ENCODE measurements at places on chromosomes 2 and 18.

- DNase-seq: no peak
These were observed 236.4 kb downstream of the MBD5 start for GRCh38 chr2:148257276-148257675.

- DNase-seq: no peak
These were observed 18.0 kb downstream of the RMC1 start for GRCh38 chr18:23521271-23521670.

DNA sequence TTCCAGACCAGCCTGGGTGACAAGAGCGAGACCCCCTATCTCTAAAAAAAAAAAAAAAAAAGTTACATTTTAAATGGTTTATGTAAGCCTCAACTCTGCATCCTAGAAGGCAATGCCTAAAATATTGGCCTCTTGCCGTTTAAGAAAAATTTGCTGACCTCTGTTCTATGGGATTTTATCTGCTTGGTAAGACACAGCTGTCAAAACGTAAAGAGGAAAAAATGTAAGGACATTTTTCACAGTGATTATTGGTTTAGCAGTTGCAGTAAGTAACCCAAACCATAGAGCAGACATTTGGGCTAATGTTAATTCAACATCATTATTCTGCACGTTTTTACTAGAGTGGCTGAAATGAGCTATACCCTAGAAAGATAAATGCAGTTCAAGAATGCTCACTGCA, 14.4 kb upstream of the E2F6 start:
- DNase-seq: no peak

- DNase-seq: no peak
These were observed 1.6 kb downstream of the TNP1 start for GRCh38 chr2:216858312-216858711.

DNA sequence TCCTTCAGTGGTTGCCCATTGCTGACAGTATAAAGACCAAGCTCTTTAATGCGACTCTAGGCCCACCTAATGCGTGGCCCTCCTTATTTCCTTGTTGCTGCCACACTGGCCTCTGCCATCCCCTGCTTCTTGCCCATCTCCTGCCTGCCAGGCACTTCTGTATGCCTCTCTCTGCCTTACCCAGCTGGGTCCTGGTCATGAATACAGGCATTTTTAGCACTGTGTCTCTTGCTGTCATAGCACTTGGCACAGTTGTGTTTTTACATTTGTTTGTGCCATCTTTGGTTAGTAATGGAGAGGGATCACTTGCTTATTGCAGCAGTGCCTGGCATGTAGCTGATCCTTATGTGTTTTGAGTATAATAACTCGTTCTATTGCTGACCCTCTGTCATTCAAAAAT, 38.7 kb downstream of the MAP4K4 start:
- DNase-seq: no peak

- no peak for DNase-seq
These were observed 34.2 kb downstream of the ALS2 start for GRCh38 chr2:201746551-201746950.

- no peak for DNase-seq
These were observed 109.9 kb upstream of the CRIM1 start for GRCh38 chr2:36245651-36246050.

DNA sequence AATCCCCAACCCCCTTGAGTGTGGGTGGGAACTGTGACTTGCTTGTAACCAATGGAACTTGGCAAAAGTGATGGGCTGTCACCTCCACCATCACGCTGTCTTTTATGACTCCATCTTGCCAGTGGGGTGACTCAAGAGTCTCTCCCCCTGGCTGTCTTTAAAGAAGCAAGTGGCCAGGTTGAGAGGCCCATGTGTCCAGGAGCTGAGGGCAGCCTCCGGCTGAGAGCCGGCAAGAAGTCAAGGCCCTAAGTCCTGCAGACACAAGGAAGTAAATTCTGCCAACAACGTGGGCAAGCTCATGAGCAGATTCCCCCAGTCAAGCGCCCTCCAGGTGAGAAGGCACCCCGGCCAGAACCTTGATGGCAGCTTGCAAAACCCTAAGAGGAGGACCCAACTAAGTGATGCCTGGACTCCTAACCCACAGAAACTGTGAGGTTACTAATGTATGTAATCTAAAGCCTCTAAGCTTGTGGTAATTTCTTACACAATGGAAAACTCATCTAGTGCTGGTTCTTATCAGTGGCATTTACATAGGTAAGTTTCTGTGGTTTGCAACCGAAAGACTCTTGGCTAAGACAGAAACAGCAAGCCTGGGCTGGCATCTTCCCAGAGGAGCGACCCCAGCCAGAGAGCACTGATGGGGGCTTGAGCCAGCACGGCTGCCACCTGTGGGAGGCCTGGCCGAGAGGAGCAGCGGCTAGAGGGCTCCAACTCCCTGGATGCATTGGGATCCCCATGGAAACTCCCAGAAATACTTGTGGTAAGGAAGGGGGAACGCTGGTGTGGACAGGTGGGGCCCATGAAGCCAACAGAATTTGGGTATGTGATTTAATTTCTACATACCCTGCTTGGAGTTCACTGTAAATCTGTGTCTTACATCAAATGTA, 49.3 kb downstream of the CIB4 start:
- no peak for DNase-seq

DNA sequence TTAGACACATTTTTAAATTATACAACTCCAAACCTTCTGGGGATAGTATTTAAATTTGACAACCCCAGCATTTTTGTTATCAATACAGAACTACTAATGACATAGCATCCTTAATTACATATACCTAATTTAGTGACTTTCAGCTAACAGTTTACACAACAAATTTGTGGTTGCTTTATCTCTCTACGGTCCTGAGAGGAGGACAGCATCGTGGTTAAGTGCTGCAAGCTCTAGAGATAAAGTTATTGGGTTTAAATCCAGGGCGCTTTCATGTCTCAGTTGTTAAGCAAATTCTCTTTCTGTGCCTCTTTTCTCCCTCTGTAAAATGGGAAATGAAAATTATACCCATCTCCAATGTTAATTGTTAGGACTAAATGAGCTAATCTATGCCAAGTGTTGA, 129.3 kb downstream of the METTL4 start:
- DNase-seq: no peak

GRCh38 chr2:42786561-42787345, 5.6 kb downstream of the HAAO start:
- DNase-seq: no peak

DNA sequence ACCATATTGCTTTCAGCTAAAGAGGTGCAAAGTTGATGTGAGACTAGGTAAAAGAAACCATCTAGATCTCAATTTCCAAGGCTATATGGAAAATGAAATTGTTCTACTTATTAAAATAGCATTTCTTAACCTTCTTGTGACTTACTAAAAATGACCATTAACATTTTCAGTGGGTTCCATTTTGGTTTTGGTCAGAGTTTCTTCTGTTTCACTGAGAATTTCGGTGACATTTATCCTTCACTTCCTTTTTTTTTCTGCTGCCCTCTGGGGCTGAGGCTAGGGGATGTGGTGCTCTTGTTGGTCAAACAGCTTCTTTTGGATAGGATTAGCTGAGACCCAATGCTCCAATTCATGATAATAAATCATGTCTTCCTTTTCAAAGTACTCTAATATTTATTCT, 44.3 kb upstream of the REL start:
- no peak for DNase-seq

DNA sequence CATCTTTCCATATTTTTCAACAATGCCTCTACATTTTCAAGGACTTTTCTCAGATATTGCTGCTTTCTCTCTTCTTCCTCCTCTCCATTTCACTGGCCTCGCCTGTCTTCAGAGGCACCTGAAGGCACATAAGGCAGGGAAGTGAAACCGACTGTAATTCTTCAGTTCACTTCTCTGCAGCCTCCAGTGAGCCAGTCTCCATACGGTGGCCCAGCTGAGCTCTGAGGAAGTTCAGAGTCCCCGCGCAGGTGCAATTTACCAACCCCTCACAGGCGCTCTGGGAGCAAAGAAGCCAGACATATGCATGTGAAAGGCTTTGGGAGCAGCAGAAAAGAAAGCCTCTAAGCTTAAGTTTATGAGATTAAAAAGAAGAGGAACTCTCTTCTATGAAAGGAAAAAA, 12.4 kb downstream of the KLHL14 start:
- no peak for DNase-seq

GRCh38 chr2:96737831-96738230, 2.0 kb downstream of the LMAN2L start:
- DNase-seq: no peak

DNA sequence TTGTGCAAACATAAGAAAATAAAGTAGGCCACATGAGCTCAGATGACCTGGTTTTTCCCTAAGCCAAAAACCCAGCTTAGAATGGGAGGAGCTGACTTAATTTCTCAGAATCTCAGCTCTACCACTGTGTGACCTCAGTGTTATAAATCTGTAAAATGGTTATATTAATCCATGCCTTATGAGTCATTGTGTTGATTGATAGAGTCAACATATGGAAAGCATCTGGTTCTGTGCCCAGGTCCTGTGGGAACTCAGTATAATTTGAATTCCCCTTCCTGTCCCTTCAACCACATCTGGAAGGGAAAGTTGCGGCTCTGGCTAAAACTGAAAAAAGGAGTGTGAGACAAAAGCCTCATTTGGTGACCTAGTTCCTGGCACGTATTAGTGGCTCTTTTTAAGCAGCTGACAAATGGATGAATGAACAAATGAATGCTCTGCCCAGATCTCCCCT, 25.7 kb downstream of the TMEM177 start:
- DNase-seq: no peak

GRCh38 chr2:136070913-136071312, 47.0 kb downstream of the CXCR4 start:
- no peak for DNase-seq

GRCh38 chr2:102337481-102338386, 17.9 kb upstream of the IL18R1 start:
- no peak for DNase-seq

GRCh38 chr18:50284255-50284885, 3.0 kb upstream of the MBD1 start:
- DNase-seq: no peak

- no peak for DNase-seq
These were observed 42.6 kb upstream of the HPCAL1 start for GRCh38 chr2:10260130-10260529.

- DNase-seq: no peak
These were observed 11.6 kb upstream of the EIF2AK2 start for GRCh38 chr2:37168217-37168981.

DNA sequence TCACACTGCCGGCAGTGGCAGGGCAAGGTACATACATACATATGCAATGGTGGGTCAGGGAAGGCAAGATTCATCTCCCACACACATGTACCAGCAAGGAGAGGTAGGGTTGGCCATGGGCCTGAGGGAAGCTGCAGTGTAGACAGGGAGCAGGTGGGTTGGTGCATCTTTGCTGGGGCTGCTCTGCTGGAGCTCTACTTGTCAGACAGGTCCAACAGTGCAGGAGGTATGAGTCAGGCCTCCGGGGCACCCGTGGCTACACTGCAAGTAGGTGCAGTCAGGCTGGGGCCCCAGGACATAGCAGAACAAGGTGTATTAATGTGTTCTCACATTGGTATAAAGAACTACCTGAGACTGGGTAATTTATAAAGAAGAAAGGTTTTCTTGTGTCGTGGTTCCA, 281.1 kb upstream of the COL3A1 start:
- DNase-seq: no peak

DNA sequence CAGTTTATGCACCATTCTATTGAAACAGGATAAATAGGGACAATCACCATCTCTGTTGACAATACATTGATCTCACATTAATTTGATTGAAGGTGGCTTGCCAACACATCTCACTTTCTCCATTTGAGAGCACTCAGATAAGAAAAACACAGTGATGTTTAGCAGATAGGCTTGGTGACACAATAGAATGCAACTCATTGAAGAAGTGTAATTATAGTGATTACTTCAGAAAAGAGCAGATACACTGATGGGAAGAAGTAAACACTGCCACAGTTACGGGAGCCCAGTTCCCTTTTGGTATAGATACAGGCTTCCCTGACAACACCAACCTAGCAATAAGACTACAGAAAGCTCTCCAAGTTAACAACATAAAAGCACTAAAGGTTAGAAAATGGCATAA, 89.1 kb downstream of the FIGN start:
- DNase-seq: no peak

DNA sequence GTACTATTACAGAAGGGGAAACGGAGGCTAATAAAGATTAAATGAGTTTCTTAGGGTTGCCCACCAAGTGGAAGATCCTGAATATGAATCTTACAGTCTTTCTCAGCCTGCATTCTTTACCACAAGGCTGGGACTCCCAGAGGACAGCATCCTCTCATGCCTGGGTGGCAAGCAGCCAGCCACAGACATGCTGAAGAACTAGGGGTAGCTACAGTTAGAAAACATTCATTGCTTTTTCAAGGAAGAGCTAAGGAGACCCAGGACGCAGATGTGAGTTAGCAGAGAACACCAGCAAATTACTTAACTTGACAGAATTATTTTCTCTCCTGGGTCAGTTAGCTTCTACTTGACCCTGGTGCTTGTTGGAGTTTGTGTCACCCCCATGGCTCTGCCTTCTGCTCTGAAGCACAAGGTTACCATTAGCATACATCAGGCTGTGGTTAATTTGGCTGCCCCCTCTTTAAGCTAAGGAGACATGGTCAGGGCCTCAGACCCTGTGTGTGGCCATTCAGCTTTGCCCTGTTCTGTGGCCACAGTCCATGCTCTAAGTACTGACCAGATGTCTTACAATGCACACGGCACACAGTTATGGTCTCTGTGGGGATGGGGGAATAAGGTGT, 132.3 kb upstream of the TNP1 start:
- no peak for DNase-seq

DNA sequence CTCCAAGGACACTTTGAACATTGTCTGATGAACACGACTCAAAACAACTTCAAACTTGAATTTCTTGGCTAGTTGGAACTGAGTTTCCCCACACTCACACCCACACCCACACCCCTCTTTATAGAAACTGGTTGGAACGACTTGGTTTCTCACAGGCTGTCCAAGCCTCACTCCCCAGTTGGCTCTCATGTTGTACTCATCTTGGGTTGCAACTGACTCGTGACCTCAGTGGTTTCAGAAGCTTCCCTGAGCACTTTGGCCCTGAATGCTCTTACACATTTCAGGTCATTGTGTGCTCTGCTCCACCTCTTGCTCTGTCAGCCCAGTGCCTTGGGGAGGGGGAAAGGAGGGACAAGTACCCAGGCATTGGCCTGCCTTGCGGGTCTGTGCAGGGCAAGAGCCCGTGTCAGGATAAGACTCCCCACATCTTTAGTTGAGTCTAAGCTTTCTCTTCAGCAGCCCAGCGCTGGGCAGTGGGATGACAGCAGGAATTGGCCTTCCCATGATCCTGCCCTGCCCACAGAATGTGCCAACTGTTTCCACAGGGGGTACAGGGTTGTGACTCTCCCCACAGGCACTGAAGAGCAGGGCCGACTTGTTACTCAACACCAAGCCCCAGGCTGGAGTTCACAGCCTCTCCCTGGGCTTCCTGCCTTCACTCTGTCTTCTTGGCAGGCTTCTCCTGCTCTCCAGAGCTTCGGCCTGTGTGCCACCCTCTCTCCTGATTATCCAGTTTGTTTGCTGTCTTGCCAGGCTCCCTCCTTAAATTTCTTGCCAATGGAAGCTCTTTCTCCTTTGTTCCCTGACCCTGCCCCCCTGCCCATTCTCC, 104.6 kb downstream of the RTN4 start:
- no peak for DNase-seq
